ENCODE measurements at places on chromosomes 5 and 9.

GRCh38 chr5:172849606-172850453, 15.8 kb downstream of the ERGIC1 start:
- DNase-seq, result no peak

DNA sequence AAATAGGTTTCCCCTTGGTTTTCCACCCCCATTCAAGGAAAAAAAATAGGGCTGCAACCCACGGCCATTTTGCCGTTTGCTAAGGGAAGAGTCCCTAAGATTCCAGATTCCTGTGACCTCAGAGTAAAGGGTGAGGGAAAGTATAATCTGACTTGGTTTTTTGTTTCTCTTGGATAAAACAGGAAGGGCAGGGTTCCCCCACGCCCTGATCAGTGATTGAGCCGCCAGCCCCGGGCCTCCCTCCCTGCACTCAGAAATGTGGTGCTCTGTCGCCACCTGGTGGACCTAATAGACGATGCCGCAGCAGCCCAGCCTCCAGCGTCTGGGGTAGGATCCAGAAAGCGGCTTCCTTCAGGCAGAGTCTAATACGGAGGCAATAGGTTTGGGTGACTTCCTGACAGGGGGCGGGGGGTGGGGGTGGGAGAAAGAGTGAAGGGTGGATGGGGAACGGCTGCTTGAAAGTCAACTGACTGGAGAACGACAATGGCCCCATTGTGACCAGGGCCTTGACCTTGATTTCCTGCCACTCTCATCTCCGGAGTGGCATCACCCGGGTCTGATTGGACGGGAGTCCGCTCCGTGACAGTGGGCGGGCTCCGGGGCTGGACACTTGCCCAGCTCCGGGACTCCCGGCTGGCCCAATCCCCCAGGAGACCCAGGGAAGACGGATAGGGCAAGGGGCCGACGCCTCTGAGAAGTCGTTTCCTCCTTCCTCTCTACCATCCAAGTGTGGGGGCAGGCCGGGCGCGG, 17.8 kb upstream of the CYSTM1 start:
- DNase-seq, result peak; percentile 78

DNA sequence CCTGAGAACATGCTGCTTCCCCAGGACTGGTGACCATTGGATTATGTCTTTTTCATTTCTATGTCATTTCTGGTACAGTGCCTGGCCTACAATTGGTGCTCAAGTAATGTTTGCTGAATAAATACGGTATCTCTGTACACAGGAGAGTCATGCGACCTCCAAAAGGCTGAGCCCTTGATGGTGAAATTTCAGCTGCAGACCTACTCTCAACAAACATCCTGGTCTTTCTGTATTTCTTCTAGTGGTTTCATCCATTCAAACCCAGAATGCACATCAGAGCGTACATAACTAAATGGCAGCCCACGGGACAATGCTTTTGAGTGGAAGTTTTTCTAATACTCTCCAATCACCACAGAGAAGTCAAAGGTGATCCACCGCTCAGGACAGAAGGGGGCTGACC, 62.6 kb upstream of the RPS23 start:
- DNase-seq, result no peak

GRCh38 chr5:161258438-161258837, 288.1 kb downstream of the GABRB2 start:
- DNase-seq, result no peak

GRCh38 chr9:4559261-4560182, 69.3 kb downstream of the SLC1A1 start:
- DNase-seq, result no peak

- DNase-seq, result no peak
These were observed 358.2 kb downstream of the HTR1A start for GRCh38 chr5:63603996-63604395.

GRCh38 chr5:76638479-76638878, 15.3 kb upstream of the F2RL2 start:
- DNase-seq, result no peak

DNA sequence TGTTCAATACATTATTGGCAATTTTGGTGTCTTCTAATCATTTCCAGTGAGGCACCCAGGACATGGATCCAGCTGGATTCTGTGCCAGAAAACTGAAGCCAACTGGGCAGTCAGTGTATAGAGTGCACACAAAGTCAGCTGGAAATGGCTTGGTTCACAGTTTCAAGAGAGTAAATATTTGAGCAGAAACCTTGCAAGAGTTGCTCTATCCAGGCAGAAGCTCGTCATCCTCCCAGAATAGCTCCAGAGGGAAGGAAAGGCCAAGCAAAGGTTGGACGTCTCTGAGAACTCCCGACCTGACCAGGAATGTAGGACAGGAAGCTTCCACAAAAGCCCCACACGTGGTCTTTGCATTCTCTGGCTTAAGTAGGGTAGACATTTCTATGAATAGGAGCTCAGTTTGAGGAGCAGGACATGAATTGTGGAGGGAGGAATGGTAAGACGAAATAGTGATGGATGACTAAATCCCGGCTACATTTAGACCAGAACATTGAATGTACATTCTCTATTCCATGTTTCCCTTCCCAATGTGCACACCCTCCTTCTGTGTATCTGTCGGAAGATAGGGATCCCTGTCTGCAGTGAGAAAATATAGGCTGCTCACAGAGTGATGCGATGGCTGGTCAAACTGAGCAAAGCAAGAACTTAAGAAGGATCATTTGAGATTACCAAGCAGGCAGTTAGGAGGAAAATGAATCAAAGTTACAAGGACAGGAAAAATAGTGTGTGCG, 72.7 kb upstream of the FCN2 start:
- no peak for DNase-seq

DNA sequence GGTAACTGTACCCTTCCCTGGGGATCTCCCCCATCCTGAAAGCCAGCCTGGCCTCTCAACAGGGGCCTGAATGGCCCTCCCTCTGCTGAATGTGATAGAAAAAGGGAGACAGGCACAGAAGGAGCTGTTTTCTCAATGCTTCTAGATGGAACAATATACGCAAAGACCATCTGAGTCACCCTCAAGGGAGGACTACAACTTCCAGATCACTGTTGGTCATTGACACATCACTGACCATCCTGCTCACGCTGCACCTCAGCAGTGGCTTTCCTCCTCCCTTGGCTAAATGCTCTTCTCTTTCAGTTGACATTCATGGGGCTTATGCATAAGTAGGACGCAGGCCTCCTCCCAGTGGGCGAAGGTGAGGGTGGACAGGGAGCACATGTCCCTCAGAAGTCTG, 112.2 kb upstream of the SHB start:
- DNase-seq, result no peak

DNA sequence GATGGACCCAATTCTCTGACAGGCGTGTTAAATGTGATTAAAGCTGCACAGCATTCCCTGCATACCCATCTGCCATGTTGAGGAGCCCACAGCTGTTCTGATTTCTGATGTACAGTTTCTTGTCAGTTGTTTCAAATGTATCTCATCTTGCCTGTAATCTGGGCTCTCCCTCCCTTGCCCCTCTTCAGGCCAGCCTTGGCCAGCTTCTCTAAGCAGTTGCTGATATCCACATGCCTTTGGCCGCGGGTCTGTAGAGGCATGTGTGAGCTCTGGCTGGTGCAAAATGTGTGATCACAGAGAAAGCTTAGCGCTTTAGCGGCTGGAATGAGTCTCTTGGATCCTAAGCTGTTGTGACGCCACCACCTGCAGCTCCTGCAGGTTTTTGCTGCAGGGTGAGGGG, 332.0 kb downstream of the MLLT3 start:
- DNase-seq, result no peak

DNA sequence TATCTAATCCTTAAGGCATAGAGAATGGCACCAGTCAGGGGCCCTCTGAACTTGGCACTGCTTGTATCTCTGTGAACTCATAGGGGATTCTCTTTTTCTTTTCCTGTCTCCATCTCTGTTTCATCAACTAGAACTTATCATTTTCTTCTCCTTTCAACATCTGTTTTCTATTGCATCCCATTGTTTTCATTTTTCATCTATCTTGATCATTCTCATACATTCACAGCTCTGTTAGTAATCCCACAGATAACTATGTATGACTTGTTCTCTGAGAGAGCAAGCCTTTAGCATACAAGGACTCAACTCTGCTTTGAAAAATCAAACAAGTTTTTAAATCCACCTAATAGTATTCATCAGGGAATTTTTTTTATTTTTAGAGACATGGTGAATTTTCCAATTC, 264.3 kb downstream of the ARRDC3 start:
- DNase-seq, result no peak

- DNase-seq, result peak; percentile 31
These were observed 134.8 kb downstream of the KCNIP1 start for GRCh38 chr5:170638454-170639220.

DNA sequence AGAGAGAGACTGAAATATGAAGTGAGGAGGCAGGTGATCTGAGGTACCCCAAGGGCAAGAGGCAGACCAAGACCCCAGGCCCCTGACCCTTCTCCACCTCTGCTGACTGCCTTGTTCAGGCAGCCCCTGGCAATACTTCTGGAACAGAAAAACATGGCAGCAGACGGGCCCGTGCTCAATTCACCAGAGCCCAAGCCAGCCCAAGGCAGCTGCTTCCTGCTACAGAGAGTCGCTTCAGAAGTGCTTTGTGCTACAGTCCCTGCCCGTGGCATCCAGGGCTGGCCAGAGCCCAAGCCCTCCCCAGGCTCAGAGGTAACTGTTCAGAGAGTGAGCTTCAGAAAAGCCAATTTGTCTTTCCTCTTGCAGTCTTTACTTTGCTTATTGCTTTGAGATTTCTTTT, 151.4 kb upstream of the FSTL4 start:
- DNase-seq, result no peak

DNA sequence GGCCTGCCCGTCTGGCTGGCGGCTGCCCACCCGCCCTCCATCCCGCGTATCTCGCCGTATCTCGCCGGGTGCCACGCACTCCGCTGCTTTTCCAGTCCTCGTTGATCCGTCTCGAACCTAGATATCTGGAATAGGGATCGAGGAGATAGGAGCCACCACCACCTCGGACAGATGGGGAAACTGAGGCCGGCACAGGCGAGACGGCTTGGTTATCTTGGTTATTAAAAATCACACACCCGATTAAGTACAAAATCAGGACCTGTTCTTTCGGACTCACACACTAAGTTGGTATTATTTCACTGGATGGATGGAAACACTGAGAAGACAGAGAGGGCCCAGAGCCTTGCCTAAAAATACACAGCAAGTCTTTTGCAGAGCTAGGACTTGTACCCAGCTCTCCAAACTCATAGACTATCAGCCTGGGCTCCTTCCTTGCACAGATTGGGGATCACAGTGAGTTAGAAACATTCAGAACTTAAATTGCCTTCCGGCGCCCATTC, 678 bp downstream of the SLC26A2 start:
- no peak for DNase-seq

- DNase-seq, result no peak
These were observed 415.3 kb downstream of the CETN3 start for GRCh38 chr5:89994266-89994665.

DNA sequence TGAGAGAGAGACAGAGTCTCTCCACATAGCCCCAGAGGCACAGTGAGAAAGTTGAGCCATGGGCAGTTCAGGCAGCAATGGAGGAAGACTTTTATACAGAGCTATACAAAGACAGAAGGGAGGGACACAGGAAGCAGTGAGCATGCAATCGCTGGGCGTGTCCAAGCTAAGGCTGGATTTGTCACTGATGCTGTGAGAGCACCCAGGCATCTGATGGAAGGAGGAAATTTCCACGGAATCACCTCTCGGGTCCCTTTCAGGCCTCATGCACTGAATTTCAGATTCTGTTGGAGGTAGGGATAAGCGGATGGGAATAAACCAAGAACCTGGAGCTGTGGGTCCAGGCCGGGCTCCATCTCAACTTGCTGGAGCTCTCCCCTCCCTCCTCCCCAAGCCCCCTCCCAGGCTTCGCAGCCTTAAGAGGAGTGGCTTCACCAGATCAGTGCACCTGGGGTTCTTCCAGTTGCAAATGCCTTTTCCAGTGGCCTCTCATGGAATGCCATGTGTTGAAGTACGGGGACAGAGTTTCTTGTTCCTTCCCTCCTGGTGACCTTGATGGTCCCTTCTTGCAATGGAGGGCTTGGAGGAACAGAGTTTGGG, 114.8 kb upstream of the ALDH1B1 start:
- no peak for DNase-seq

DNA sequence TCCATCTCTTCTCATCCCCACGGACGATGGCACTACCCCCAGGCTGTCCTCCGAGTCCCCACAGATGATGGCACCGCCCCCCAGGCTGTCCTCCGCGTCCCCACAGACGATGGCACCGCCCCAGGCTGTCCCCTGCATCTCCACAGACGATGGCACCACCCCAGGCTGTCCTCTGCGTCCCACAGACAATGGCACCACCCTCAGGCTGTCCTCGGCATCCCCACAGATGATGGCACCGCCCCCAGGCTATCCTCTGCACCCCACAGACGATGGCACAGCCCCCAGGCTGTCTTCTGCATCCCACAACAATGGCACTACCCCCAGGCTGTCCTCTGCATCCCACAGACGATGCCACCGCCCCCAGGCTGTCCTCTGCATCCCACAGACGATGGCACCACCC, 57.4 kb upstream of the PTCH1 start:
- DNase-seq, result no peak

- no peak for DNase-seq
These were observed 419.6 kb upstream of the PIK3R1 start for GRCh38 chr5:67795781-67796477.

GRCh38 chr9:112149211-112149610, 25.9 kb downstream of the SUSD1 start:
- no peak for DNase-seq

DNA sequence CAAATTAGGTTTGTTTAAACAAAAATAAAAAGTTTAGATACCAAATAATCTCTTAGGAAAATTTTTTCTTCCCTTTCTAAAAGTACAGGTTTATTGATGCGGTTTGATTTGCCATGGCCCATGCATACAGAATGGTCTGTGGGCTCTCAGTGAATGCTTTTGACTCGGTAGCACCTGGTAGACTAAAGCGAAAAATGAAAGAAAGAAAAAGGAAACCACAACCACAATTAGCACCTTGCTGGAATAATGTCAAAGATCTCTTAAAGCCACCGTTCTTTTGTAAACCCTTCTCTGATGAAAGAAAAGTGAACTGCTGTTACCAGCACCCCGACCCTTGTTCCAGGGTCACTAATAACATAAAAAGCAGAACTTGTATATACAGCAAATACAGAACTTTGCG, 157.9 kb downstream of the NFIB start:
- DNase-seq, result no peak

DNA sequence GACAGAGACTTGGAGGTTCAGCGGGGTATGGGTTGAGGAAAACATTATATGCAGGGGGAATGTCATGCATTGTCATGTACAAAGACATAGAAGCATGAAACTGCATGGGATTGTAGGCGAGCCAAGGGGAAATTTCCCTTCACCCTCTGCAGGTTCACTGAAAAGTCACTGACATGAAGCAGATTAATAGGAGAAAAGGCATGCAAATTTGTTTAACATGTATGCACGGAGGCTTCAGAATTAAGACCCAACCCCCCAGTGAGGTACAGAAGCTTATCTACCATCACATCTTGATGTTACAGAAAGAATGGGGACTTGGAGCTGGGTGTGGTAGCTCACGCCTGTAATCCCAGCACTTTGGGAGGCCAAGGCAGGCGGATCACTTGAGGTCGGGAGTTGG, 18.5 kb downstream of the NIM1K start:
- no peak for DNase-seq

- no peak for DNase-seq
These were observed 51.4 kb upstream of the SMAD5 start for GRCh38 chr5:136081217-136081591.

- DNase-seq, result no peak
These were observed 6.1 kb downstream of the IL4 start for GRCh38 chr5:132679717-132680380.

- no peak for DNase-seq
These were observed 96.1 kb downstream of the SEMA6A start for GRCh38 chr5:116478491-116478890.

GRCh38 chr9:136582977-136583735, 37.3 kb upstream of the NOTCH1 start:
- DNase-seq, result no peak

All from stimulated activated CD4-positive, alpha-beta T cell treated with anti-CD3 and anti-CD28 coated beads, Interleukin-4, amount 100 ng/mL, for 4 hours (primary cell).